Testis (tissue), 5 donors: ENCODE measurements at places on chromosomes 4 and X. TPM values are rescaled to one million over a fixed set of nuclear protein-coding genes. Genes with fewer than 3 reads are reported as not detected.

Gene MORC4
- 51.9 TPM for total RNA-seq

DNA sequence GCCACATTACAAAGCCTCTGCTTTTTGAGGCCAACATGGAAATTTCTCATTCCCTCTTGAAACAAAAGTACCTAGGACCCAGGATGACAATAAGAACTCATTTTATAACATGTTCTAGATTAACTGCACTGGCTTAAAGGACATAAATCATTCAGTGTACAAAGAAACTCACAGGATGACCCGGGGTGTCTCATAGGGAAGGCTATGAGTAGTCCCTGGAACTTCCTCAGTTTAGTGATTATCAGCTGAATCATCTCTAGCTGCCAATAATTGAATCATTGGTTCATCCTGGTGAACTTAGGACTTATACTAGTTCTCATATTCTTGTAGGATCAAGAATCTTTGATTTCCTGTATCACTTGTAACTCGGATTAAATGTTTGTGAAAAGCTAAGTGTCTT, 95.8 kb upstream of the WDR1 start:
- no peaks in the 10 kb centered on the region for H3K27me3 ChIP-seq
- H3K36me3 ChIP-seq = no peaks in the 10 kb centered on the region
- no peak for DNase-seq
- no peak overlapping the region for H3K27ac ChIP-seq
- H3K4me1 ChIP-seq = no peaks in the 10 kb centered on the region

GRCh38 chr4:101086801-101087586, 260.3 kb downstream of the PPP3CA start:
- no peak overlapping the region for H3K4me3 ChIP-seq
- H3K36me3 ChIP-seq = no peaks in the 10 kb centered on the region
- no peaks in the 10 kb centered on the region for H3K27me3 ChIP-seq
- H3K4me1 ChIP-seq = no peaks in the 10 kb centered on the region

Gene ZNF157
- 0.63 TPM for total RNA-seq

DNA sequence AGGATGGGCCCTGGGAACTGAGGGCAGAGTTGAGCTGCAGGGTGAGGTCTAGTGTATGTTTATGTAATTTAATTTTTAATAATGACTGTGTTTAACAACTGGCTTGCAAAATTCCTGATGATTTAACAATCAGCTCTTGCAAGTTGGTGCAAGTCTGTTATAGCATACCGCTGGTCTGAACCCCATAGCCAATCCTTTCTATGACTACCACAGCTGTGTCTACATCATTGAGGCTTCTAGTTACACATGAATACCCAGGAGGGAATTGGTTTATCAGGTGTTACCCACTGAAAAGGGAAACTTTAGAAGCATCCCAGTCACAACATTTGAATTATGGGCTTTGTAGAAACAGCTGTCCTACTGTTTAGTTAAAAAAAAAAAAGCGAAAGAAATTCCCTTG, 38.3 kb downstream of the SUPT20HL1 start:
- H3K4me3 ChIP-seq = no peak overlapping the region
- no peak overlapping the region for H3K27ac ChIP-seq
- H3K36me3 ChIP-seq = no peaks in the 10 kb centered on the region
- H3K4me1 ChIP-seq = peaks cover 5% of the 10 kb centered on the region

DNA sequence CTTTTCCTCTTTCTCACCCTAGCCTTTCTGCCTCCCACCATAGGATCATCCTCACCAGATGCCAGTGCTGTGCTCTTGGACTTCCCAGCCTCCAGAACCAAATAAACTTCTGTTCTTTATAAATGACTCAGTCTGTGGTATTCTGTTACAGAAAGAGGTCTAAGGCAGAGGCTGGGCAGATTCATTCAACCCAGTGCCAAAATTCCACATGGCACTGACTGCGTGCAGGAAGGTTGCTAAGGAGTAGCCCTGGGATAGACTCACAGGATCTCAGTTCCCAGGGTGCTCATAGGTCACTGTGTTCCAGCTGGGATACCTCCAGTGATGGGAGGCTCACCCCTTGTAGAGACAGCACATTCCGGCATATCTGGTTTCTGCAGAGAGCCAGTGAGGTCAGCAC, 22.0 kb downstream of the SORCS2 start:
- no peak for DNase-seq
- H3K27me3 ChIP-seq = no peaks in the 10 kb centered on the region
- H3K4me3 ChIP-seq = no peak overlapping the region
- H3K36me3 ChIP-seq = no peaks in the 10 kb centered on the region
- no peaks in the 10 kb centered on the region for H3K4me1 ChIP-seq

- no peaks in the 10 kb centered on the region for H3K27me3 ChIP-seq
- no peak for DNase-seq
- H3K36me3 ChIP-seq = no peaks in the 10 kb centered on the region
- H3K4me1 ChIP-seq = no peaks in the 10 kb centered on the region
Measured at GRCh38 chr4:128322986-128323385, 35.4 kb upstream of the PGRMC2 start.

GRCh38 chr4:68162196-68162595, 32.5 kb upstream of the TMPRSS11F start:
- no peaks in the 10 kb centered on the region for H3K36me3 ChIP-seq

GRCh38 chrX:76971393-76972376, 475.5 kb upstream of the FGF16 start:
- H3K4me1 ChIP-seq = no peaks in the 10 kb centered on the region
- DNase-seq = no peak

DNA sequence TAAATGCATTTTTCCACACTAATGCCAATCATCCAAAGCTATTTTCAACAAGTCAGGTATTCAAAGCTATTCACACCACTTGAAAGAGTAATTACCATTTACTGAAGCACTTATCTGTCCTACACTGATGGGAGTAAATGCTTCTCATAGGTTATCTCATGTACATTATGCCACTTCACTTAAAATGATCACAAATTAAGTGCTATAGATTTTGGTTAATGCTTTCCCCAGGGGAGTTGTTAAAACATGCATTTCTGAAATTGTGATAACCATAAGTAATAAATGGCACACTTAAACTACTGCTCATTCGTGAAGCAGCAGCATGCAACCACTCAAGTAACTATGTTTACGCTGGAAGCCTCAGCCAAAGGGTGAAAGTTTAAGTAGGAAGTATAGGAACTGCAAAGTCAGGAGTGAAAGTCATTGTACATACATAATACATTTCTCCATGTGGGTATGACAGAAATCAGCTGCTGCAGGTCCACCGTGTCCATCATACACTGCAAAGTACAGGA, 6.6 kb downstream of the PPM1K start:
- peak overlapping the region; percentile 48 for H3K27ac ChIP-seq
- H3K4me3 ChIP-seq = no peak overlapping the region
- no peak for DNase-seq
- no peaks in the 10 kb centered on the region for H3K27me3 ChIP-seq

Gene FAM114A1
- 96.2 TPM for total RNA-seq

Gene HSFX3
- total RNA-seq = 5.6 TPM

DNA sequence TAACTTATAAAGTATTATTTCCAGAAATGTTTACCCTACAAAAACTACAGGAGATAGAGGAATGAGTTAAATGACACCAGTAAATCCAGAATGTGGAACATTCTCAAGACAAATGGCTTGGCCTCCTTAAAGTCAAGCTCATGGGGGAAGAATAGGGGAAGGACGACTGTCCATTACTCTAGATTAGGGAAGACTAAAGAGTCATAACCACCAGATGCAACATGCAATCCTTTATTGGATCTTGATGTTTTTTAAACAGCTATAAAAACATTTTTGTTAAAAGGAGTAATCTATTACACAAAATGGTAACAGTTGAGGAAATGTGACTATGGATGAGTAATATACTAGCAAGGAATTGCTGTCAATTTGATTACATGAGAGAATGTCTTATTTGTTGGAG, 11.1 kb downstream of the ACOT9 start:
- no peak overlapping the region for H3K4me3 ChIP-seq
- H3K27ac ChIP-seq = no peak overlapping the region
- H3K4me1 ChIP-seq = no peaks in the 10 kb centered on the region
- no peaks in the 10 kb centered on the region for H3K36me3 ChIP-seq

GRCh38 chrX:73877687-73878086, 314.7 kb downstream of the CHIC1 start:
- no peaks in the 10 kb centered on the region for H3K4me1 ChIP-seq
- H3K27me3 ChIP-seq = no peaks in the 10 kb centered on the region
- H3K36me3 ChIP-seq = no peaks in the 10 kb centered on the region
- H3K27ac ChIP-seq = no peak overlapping the region
- H3K4me3 ChIP-seq = no peak overlapping the region
- DNase-seq = no peak

GRCh38 chr4:40314951-40315350, 20.2 kb upstream of the CHRNA9 start:
- H3K27me3 ChIP-seq = no peaks in the 10 kb centered on the region
- H3K4me3 ChIP-seq = no peak overlapping the region
- no peaks in the 10 kb centered on the region for H3K4me1 ChIP-seq
- no peak for DNase-seq
